Esophagus squamous epithelium (tissue), 5 donors: ENCODE measurements at places on chromosomes 11 and 22. TPM values are rescaled to one million over a fixed set of nuclear protein-coding genes. Genes with fewer than 3 reads are reported as not detected.

Gene CD3E
- total RNA-seq = 7.8 TPM

Gene APOBEC3A
- 27.3 TPM for total RNA-seq

Gene ARHGAP32
- 58.2 TPM for total RNA-seq

Gene MIF
- total RNA-seq = 410 TPM

Gene HEPN1
- total RNA-seq = not detected

- no peak for DNase-seq
These were observed 95.1 kb upstream of the PLET1 start for GRCh38 chr11:112355726-112356125.

GRCh38 chr11:69611548-69612526 lies 29.1 kb upstream of the CCND1 start:
- no peak for DNase-seq

- DNase-seq = no peak
These were observed 1412.2 kb downstream of the BRD1 start for GRCh38 chr22:48415520-48415919.

GRCh38 chr11:93528252-93528651 lies 14.9 kb downstream of the SMCO4 start:
- DNase-seq = no peak

DNA sequence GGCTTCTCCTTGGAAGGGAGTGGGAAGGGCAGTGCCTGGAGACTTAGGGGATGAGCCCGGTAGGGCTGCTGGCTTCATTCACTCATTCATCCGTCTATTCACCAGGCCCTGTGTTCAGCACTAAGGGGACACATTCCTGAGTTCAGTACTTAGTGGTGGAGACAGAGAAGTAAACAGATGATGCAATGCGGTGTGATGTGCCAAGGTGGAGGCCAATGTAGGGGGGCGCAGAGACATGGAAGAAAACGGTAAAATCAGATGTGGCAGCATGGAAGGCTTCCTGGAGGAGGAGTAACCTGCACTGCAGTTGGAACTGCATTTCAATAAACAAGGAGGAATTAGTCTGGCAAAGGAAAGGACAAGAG lies 21.3 kb downstream of the GRIK4 start:
- no peak for DNase-seq

DNA sequence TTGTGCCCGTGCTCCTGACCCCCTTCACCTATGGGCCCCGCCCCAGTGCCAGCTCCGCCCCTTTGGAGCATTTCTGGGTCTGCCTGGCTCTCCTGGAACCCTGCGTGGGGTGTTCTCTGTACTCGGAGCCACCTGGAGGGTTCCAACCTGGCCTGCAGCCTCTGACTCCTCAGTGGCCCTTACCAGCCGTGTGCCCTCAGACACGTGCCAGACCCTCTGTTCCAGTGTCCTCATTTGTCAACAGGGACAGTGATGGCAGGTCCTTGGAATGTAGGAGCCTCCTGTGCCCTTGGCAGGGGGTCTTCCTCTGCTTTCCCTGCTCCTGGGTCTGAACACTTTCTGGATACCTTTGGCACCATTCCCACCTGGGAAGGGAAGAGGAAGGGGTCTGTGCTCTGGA lies 96.4 kb downstream of the CACNA1I start:
- DNase-seq = no peak

DNA sequence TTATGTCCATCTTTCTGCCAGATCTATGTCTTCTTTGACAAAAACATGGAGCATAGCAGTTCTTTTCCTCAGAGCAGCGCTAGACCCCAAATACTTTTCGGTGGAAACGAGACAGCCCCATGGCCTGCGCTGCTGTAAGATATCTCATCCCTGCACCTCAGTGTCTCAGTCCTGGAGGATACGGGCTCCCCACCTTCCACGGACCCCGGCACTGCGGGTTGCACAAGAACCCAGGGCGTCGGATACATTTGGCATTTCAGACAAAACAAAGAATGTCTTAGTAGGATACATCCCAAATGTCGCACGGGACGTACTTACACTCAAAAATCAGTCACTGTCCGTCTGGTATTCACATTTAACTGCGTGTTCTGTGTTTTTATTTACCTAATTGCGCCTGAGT lies 9.9 kb upstream of the GAL start:
- no peak for DNase-seq

DNA sequence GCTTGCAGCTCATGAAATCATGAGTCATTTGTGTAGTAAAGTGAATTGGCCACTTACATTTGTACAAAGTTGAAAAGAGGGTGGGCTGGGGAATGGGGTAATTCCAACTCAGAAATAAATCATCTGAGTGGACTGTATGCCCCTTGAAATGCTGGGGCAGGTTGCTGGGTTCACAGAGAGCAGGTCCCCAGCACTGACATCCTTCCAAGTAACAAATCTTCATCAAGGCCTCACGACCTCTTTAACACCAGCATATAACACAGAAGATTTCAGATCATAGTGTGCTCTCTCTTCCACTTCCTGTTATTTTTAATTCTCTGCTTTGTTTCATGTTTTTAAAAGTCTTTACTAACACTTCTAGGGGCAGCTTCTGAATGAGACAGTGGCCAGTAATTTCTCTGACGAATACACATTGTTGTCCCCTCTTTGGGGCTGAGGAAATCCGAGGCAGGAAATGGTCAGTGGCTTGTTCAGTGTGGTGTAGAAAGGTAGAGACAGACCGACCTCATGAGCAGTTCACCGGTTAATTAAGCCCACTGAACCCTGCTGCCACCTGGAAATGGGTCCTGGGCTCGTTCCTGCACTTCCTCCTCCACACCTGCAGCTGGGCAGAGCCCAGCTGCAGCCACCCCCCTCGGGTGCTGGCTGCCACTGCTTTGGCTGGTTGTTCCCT lies 127.7 kb downstream of the MAML2 start:
- DNase-seq = no peak
